ENCODE measurements at places on chromosomes 1 and 21. TPM values are rescaled to one million over a fixed set of nuclear protein-coding genes. Genes with fewer than 3 reads are reported as not detected.

Gene ANGPTL3
- polyA plus RNA-seq = 0.30 TPM

Gene SH3GLB1
- 171 TPM for polyA plus RNA-seq

Gene CYP4Z1
- 0.27 TPM for polyA plus RNA-seq

DNA sequence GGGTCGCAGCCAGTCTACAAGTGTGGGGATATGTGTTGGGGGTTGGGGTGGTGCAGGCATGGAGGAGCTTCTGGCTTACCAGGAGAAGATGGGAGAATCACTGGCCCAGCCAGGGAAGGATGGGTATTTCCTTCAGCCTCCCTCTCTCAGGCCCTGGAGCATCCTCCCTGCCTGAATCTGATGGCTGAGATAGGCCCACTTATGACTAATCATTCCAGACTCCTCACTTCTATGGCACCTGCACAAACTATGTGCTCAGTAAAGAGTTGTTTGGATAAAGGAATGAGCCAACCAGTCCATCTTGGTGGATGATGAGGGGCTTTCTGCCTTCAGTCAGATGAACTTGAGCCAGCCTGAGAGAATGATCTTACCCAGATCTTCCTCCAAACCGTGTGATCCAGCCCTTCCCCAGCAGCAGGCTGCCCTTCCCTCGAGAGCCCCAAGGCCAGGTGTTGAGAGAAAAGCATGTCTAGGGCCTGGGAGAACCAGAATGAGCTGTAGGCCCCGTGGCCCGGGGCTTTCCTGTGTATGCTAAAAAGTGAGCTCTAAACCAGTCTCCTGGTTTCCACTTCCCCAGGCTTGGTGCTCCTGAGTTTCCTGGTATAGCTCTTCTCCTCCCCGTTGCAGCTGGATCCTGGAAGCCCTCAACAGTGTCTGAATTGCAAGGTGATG is 1.3 kb downstream of the GPA33 start:
- DNase-seq = no peak

DNA sequence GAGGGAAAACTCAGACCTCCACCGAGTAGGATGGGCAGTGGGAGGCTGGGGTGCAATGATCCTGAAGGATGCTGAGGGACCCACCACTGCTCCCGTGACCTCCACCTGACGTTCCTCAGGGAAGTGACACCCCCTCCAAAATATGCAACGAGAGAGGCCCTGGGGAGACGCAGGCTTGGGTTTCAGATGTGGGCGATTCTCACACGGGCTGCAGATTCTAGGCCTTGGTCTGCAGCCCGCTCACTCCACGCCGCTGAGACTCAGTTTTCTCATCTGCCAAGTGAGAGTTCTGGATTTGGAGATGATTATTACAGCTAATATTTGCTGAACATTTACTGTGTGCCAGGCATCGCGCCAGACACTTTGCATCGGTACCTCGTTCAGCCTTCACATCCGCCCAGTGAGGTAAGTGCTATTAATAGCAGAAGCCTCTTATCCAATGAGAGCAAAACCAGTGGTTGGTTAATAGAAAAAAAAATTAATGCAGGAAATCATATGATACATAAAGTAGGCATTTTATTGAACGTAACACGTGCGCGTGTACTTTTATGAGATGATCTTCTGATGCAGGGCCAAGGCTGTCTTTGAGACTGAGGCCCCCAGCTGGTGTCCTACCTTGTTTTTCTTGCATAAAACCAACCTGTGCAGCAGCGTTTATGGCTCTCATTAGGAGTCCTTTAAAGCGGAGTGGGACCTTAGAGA is 102.0 kb upstream of the RUNX3 start:
- DNase-seq = no peak

Gene KCNJ9
- polyA plus RNA-seq = 0.10 TPM

DNA sequence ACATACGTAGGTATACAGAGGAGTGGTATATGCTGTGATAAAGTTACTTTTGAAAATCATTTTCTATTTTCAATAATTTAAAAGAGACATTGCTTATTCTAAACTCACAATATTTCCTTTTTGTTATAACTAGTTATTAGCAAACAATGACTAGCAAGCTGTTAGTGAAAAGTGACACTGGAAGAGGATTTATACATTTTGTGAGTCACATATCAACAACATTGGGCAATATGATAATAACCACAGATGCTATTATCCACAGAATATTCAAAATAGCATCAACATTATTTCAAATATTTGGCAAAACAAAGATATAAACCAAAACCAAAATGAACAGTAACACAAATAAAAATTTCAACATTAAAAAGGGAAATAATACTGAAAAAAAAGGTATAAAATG is 104.0 kb upstream of the HP1BP3 start:
- no peak for DNase-seq

DNA sequence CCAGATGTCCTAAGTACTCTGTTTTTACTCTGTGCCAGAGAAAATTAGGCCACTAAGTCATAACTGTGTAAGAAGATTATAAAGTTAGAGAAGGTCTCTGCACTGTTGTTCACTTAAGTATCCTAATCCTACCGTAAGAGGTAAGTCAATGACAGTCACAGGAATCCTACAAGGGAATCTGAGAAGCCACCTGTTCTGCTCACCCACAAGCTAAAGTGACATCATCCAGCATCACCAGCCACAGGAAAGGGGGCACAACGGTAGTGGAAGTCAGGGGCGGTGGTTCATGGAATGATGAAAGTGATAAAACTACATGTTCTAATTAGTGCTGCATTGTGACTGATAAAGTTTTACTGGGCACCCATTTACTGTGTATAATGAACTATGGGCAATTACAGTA is 92.7 kb downstream of the PLD5 start:
- no peak for DNase-seq

- DNase-seq = no peak
These were observed 518 bp upstream of the SHE start for GRCh38 chr1:154502744-154503115.

DNA sequence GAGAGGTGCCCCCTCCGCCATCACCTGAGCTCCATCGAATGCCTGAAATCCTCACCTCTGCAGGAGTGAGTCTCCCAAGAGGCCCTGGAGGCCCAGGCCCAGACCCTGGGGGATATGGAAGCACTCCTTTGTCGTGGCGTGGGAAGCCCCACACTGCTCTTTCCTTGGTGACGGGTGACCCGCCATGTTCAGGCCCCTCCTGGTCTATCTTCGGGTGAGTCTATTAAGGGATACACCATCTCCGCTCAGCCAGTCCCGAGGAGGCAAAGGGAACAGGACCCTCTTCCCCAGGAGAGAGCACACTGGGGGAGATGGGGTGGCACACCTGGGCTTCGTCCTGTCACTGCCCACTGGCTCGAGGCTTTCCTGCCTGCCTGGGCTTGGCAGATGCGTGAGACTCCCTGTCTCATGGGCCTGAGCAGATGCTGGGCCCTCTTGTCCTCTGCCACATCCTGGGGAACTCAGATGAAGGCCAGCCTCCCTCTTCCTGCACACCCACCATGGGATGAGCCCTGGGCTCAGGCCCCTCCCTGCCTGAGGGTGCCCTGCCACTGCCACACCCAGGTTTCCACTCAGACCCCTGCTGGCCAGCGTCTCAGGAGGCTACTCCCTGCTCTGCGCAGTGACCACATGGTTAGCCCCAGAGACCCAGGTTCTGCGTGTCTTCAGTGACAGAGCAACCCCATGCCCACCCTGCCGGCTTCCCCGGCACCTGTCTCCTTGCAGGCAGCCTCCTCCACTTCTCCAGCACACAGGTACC is 3.8 kb upstream of the NPHP4 start:
- DNase-seq = no peak

GRCh38 chr1:15515022-15515663 is 8.9 kb downstream of the CASP9 start:
- DNase-seq = no peak
